ENCODE measurements at places on chromosomes 4 and X. TPM values are rescaled to one million over a fixed set of nuclear protein-coding genes. Genes with fewer than 3 reads are reported as not detected.

DNA sequence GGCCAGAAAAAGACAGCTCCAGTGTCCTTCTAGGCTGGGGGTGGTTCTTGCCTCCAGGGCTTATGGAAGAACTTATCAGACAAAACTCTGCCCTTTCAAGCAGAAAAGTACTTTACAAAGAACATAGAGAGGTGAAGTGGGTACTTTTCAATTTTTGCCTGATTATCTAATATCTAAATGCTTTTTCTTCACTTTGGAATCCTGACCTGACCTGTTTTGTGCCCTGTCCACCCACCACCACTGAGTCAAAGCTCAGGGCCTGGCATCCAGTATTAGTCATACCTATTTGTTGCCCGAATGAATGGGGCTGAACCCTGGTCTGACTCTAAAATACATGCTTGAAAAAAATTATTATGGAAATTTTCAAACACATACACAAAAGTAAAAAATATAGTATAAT is 37.2 kb downstream of the RTL9 start:
- DNase-seq: no peak

GRCh38 chrX:56600141-56600540 is 36.7 kb downstream of the UBQLN2 start:
- DNase-seq: no peak

Gene NMU
- not detected for total RNA-seq

DNA sequence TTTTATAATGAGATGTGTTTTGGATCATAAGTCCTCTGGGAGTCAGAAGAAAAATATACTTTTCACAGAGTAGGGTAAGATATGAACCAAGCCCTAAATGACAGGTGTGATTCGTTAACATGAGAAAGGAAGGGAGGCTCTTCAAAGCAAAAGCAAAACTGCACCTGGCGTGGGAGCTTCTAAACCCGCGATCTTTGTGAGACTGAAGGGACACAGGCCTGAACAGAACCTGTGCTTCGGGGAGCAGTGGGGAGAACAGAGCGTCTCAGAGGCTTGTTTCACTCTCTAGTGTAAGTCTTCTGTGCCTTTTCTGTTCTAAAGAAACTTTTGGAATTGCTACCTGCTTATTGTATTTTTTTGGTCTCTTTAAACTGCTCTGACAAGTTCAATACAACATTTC is 30.2 kb upstream of the CYP4V2 start:
- DNase-seq: no peak

DNA sequence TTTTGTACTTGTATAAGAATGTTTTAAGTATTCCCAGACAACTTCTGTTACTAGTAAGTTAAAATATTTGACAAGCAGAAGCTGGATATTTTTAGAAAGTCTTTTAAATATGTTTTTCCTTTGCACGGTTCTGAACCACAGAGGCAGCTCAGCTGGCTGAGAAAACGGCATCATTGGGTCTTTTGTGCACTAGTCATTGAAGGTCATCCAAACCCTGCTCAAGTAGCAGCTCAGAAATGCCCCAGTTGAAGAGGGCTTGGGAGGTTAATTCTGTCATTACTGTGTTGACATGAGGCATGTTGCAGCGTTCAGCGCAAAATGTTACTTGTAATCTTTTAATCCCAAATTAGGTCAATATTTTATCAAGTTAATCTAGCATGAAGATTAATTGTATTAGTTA is 383.7 kb upstream of the FAM241A start:
- DNase-seq: no peak

Gene CITED1
- total RNA-seq: not detected

- DNase-seq: no peak
Measured at GRCh38 chr4:119189638-119190037, 22.9 kb upstream of the USP53 start.

Gene TEX11
- not detected for total RNA-seq

DNA sequence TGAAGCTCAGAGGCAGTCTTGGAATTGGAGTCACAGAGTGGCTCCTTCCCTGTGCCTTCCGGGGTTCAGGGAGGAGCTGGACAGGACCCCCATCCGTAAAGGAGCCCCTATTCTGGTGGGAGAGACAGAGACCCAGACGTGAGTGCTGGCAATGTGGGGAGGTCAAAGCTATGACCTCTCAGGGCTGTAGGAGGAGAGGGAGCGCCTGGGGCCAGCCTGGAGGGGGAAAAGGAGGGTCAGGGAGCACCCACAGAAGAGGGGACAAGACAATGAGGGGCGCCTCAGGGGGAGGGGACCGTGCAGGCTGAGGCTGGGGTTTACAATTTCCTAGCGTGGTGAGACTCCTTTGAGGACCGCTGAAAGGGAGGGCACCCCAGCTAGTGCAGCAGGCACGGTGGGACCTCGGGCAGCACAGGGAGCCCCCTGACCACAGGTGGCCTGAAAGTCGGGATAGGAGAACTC is 97.9 kb upstream of the LRPAP1 start:
- DNase-seq: no peak

Gene SPANXB1
- total RNA-seq: not detected

GRCh38 chr4:119832776-119833175 is 204.2 kb upstream of the PDE5A start:
- no peak for DNase-seq

- DNase-seq: no peak
Measured at GRCh38 chr4:53365121-53365485, 758 bp downstream of the SCFD2 start.

DNA sequence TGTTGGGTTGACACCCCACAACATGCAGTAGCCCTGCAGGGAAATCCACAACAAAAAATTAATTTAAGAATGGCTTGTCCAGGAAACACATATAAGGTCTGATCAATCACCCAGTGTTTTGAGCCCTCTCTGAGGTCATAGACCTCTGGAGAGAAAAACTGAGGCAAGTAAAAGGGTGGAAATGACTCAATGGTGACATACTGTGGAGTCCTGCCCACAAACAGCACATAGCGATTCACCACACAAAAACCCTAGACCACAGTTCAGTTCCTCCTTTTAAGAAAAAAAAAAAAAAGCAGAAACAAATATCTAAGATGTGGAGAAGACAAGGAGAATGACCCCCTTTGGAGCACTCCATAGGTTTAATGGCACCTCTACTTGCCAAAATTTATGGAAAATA is 2691.0 kb downstream of the PCDH7 start:
- DNase-seq: no peak

- peak; percentile 81 for DNase-seq
Measured at GRCh38 chr4:37976991-37977470, 16.8 kb downstream of the PTTG2 start.

Gene GPR34
- total RNA-seq: not detected

- no peak for DNase-seq
Measured at GRCh38 chrX:64395568-64395929, 297 bp upstream of the MTMR8 start.

DNA sequence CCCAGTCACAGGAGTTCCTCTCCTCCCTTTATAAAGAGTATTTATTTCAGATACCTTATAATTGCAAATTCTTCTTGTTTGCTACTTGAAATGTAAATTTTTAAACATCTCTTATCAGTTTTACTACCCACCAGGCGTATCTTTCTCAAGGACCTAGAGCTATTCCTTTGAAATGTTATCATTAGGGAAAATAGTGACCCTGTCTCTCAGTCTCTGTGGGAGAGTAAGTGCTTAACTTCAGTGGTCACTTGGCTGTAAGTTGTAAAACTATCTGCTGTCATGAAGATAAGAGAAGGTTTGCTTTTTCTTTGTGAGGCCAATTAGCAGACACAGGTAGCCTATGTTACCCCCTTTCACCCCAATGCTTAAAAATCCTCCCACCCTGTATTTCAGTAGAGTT is 241.6 kb downstream of the TACR3 start:
- DNase-seq: no peak

Gene KCND1
- total RNA-seq: 3.0 TPM

GRCh38 chr4:25437926-25438325 is 60.9 kb downstream of the ANAPC4 start:
- no peak for DNase-seq

GRCh38 chr4:159141193-159141592 is 38.3 kb downstream of the RAPGEF2 start:
- DNase-seq: no peak

- peak; percentile 37 for DNase-seq
Measured at GRCh38 chr4:143514497-143514896, 995 bp downstream of the SMARCA5 start.

- no peak for DNase-seq
Measured at GRCh38 chrX:29530501-29530900, 684.9 kb upstream of the MAGEB2 start.

Gene NPY2R
- not detected for total RNA-seq

GRCh38 chr4:110850461-110851442 is 227.9 kb upstream of the PITX2 start:
- DNase-seq: no peak

Data from CD8-positive, alpha-beta T cell (primary cell).